ENCODE measurements at places on chromosomes 1 and 21.

DNA sequence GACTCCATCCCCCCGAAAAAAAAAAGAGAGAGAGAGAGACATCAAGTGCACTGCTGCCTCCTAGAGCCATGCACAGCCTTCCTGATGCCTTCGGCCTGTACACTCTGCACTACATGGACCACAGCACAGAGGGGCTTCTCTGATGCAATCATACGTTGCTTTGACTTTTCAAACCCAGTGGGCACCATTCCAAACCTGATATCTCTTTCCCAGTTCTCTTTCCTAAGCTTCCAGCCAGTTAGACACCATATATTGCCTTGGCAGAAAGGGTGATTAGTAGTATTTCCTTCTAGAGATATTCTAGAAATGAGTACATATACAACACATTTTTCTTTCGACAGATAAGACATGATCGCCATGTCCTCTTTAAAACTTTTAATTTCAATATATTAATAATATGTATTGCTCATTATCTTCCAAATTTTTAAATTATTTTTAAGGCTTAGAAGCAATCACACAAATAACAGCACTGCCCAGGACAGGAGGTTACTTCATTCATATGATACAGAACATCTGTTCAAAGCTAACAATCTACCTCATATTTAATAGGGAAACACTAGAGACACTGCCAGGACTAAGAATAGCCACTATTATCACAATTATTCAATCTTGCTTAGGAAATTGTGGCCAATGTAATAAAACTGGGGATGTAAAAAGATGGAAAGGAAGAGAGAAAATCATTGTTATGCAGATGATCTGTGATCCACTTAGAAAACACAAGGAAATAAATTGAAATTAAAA lies 9.9 kb downstream of the CLCA1 start:
- H3K4me3 ChIP-seq, result no peak overlapping the region
- no peaks in the 10 kb centered on the region for H3K36me3 ChIP-seq
- H3K27ac ChIP-seq, result no peak overlapping the region
- H3K4me1 ChIP-seq, result no peaks in the 10 kb centered on the region
- DNase-seq, result no peak

DNA sequence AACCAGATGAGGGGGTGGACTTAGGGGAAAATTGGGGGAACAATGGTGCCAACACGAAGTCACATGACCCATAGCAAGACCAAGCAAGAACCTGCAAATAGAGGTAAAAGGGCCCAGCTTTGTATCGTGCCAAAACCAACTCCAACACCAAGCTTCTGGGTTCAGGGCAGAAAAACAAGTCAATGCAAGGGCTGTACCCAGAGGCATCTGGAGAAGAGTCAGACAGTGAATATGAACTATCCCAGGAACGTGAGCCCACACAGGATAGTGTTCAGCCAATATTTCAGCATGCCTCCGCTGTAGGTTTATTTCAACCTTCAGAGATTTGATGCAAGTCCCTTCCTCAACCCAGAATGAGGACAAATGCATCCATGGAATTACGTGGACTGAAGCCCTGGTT lies 15.0 kb upstream of the ZMYM6 start:
- no peak overlapping the region for H3K27ac ChIP-seq
- no peak for DNase-seq
- no peaks in the 10 kb centered on the region for H3K4me1 ChIP-seq
- H3K4me3 ChIP-seq, result no peak overlapping the region
- no peaks in the 10 kb centered on the region for H3K36me3 ChIP-seq

- H3K4me3 ChIP-seq, result no peak overlapping the region
- DNase-seq, result no peak
- H3K27ac ChIP-seq, result no peak overlapping the region
- peaks cover 3% of the 10 kb centered on the region for H3K4me1 ChIP-seq
These were observed 72.5 kb downstream of the NTMT2 start for GRCh38 chr1:170218257-170218650.

GRCh38 chr1:159779403-159779851 lies 1.3 kb upstream of the DUSP23 start:
- H3K4me1 ChIP-seq, result peaks cover 36% of the 10 kb centered on the region
- H3K36me3 ChIP-seq, result no peaks in the 10 kb centered on the region
- DNase-seq, result no peak
- H3K27ac ChIP-seq, result no peak overlapping the region

DNA sequence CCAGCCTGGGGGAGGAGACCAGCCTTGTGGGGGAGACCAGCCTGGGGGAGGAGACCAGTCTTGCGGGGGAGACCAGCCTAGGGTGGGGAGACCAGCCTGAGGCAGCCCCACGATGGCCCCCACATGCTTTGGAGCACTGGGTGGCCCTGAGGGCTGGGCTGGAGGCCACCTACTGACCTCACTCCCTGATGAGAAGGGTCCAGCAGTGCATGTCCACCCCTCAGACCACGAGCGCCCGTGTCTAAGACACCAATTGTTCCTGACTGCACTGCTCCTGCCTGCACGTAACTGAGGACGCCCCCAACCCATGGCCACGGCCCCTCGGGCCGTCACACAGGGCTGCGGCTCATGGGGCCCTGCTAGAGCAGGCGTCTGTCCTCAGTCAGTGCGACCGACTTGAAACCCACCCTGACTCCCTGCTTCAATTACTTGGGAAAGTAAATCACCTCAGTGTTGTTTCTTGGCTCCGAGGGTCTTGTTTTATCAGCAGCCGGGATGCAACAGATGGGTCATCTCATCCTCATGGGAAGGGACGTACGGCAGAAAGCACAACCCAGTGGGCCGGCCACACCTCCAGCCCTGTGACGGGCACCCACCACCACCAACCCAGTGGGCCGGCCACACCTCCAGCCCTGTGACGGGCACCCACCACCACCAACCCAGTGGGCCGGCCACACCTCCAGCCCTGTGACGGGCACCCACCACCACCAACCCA lies at the start of gene SPATC1L:
Gene SPATC1L (minus strand): TSS at position 550 of the 715 bp plus-strand sequence. CDS start 1,643 bp downstream, outside the sequence.
- no peaks in the 10 kb centered on the region for H3K27me3 ChIP-seq
- DNase-seq, result no peak
- H3K4me3 ChIP-seq, result peak within 1 kb of the TSS; percentile 89
- peak within 1 kb of the TSS; percentile 92 for H3K27ac ChIP-seq
- peaks cover 4% of the 10 kb centered on the region for H3K4me1 ChIP-seq

DNA sequence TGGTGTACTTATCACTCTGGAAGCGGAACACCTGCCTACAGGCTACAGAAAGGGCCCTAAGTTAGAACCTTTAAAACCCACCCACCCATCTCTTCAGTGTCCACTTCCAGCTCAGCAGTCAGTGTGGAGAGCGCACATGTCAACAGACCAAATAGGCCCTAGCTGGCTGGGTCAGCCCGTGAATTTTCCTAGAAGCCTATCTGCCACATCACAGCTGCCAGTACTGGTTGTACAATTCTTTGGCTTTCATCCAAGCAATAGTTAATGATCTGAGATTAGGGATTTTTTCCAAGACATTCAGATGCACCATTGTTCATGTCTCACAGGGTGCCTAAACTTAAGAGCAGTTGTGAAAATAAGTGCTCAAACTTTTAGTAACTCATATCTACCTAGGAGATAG lies 197.1 kb downstream of the KCNK2 start:
- no peaks in the 10 kb centered on the region for H3K27me3 ChIP-seq
- no peaks in the 10 kb centered on the region for H3K4me1 ChIP-seq
- H3K4me3 ChIP-seq, result no peak overlapping the region
- no peak for DNase-seq

DNA sequence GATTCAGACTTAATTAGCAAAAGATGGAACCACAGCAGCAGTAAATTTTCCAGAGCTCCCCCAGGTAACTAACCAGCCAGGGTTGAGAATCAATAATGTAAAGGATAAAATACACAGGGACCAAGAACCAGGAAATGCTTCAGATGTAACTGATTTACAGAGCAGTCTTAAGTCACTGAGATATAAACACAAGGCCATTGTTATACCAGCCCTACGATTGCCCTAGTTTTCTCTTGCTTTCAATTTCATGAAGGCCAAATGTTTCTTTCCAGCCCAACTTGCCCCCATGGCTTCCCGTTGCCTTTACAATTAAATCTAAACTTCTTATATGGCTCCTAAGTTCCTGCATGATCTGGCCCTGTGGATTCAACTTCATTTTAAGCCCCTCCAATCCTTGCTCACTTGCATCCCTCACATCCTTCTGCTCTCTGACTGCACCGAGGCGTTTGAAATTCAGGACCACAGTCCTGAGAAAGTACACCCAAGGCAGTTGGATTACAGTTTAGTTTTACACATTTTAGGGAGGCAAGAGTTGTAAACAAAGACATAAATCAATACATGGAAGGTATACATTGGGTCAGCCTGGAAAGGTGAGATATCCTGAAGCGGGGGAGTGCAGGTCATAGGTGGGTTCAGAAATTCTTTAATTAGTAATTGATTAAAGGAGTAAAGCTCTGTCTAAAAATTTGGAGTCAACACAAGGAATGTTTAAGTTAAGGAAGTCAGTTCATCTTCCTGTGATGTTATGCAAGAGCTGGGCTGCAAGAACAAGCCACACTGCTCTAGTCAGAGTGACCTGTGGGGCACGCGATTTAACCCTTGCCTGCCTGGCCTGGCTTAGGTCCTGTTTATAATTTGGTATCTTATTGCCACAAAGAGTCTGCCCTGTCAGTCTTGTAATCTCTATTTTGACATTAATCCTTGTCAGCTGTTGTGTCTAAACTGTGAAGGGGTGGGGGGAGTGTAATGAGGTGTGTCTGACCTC lies 69.9 kb upstream of the COG2 start:
- no peak for DNase-seq
- no peak overlapping the region for H3K27ac ChIP-seq
- H3K36me3 ChIP-seq, result no peaks in the 10 kb centered on the region
- peaks cover 1% of the 10 kb centered on the region for H3K4me1 ChIP-seq

DNA sequence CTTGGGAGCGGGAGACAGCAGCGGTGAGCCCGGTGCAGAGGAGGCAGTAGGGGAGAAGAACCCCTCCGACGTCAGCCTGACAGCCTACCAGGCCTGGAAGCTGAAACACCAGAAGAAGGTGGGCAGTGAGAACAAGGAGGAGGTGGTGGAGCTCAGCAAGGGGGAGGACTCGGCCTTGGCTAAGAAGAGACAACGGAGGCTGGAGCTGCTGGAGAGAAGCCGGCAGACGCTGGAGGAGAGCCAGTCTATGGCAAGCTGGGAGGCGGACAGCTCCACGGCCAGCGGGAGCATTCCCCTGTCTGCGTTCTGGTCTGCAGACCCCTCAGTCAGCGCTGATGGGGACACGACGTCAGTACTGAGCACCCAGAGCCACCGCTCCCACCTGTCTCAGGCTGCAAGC lies 32.9 kb downstream of the STYXL2 start:
- H3K27ac ChIP-seq, result no peak overlapping the region
- no peak overlapping the region for H3K4me3 ChIP-seq
- DNase-seq, result no peak
- peaks cover 22% of the 10 kb centered on the region for H3K27me3 ChIP-seq

- no peaks in the 10 kb centered on the region for H3K27me3 ChIP-seq
- peaks cover 69% of the 10 kb centered on the region for H3K4me1 ChIP-seq
- peak overlapping the region; percentile 98 for H3K27ac ChIP-seq
- DNase-seq, result no peak
- H3K36me3 ChIP-seq, result peaks cover 7% of the 10 kb centered on the region
These were observed 542 bp downstream of the GAS5 start for GRCh38 chr1:173867141-173867752.

GRCh38 chr21:45670731-45671130 lies 27.2 kb downstream of the PCBP3 start:
- no peak for DNase-seq
- H3K27ac ChIP-seq, result no peak overlapping the region
- no peaks in the 10 kb centered on the region for H3K27me3 ChIP-seq
- H3K36me3 ChIP-seq, result peaks cover 22% of the 10 kb centered on the region
- H3K4me1 ChIP-seq, result no peaks in the 10 kb centered on the region

- no peak overlapping the region for H3K4me3 ChIP-seq
- peaks cover 10% of the 10 kb centered on the region for H3K4me1 ChIP-seq
- no peaks in the 10 kb centered on the region for H3K36me3 ChIP-seq
- no peak overlapping the region for H3K27ac ChIP-seq
These were observed 12.8 kb upstream of the AADACL4 start for GRCh38 chr1:12630946-12631530.

DNA sequence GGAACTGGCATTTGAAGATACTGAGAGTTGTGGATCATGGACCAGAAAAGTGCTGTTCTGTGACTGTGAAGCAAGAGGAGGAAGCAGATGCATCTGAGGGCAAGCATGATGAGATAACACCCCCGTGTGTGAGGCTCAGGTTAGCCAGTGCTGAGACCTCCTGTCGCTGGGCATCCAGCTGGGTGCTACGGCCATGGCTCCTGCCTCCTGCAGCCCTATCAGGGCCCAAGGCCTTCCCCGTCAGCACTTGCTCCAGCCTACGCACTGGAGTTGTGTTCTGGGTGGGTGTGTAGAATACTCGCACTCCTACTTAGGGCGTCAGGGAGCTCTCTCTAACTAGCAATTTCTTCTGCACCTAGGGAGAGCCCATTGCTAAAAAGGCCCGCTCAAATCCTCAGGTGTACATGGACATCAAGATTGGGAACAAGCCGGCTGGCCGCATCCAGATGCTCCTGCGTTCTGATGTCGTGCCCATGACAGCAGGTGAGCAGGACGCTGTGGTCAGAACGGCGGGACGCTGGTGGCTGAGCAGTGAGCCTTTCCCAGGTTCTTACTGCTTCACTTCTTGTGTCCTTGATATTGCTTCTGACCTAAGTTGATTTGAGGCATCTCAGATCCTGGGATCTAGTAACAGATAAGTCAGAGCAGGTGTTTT lies 6.5 kb downstream of the PPIE start:
- no peak for DNase-seq
- no peak overlapping the region for H3K4me3 ChIP-seq
- H3K27me3 ChIP-seq, result no peaks in the 10 kb centered on the region

DNA sequence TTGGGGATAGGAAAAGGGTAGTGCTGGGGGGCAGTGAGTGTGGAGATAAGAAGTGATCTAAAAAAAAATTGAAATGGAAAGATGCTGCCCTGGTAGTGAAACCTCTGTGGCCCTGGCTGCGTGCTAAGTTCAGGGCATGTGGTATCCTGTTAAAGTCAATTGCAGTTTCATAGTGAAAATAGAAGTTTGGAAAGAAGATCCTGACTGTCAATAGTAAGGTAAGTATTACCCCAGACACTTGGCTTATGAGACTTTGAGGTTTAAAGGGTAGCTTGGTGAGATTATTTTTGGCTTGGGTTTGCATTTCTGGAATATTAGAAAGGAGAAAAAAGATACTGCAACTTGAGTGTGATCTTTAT lies 6.8 kb downstream of the ARID1A start:
- H3K36me3 ChIP-seq, result no peaks in the 10 kb centered on the region
- H3K27me3 ChIP-seq, result no peaks in the 10 kb centered on the region
- H3K4me1 ChIP-seq, result peaks cover 23% of the 10 kb centered on the region

DNA sequence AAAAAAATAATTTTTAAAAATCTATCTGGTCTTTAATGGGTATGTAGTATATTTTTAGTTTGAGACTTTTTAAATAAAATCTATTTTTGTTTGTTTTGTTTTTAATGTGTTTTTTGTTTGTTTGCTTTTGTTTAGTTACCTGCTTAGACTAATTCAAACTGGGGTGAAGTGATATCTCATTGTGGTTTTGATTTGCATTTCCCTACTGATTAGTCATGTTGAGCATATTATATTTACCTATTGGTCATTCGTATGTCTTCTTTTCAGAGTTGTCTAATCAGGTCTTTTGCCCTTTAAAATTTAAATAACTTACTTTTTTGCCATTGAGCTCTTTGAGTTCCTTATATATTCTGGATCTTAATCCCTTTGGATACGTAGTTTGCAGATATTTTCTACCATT lies 20.3 kb downstream of the CD1B start:
- H3K4me1 ChIP-seq, result no peaks in the 10 kb centered on the region
- no peak overlapping the region for H3K4me3 ChIP-seq
- DNase-seq, result no peak
- no peaks in the 10 kb centered on the region for H3K27me3 ChIP-seq

Data from naive thymus-derived CD8-positive, alpha-beta T cell (primary cell).